ENCODE measurements at places on chromosomes 13 and 19.

DNA sequence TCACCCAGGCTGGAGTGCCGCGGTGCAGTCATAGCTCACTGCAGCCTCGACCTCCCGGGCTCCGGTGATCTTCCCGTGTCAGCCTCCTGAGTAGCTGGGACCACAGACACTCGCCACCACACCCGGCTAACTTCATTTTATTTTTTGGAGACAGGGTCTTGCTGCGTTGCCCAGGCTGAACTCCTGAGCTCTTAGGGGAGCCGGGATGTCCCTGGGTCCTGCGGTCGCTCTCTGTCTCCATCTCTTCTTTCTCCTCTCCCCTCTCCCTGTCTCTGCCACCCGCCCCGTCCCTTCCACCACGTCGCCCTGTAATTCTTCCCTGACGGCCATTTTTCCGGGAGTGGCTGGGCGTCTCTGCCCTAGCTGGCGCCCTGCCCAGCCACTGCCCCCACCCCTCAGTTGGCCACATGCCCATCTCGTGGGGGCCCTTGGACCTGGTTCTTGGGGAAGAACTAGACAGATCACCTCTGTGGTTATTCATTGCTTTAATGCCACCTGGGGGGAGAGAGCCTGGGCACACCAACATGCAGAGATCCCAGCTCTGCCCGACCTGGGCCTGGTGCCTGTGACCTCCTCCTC is 18.9 kb downstream of the ARID3A start:
- no peak for DNase-seq

DNA sequence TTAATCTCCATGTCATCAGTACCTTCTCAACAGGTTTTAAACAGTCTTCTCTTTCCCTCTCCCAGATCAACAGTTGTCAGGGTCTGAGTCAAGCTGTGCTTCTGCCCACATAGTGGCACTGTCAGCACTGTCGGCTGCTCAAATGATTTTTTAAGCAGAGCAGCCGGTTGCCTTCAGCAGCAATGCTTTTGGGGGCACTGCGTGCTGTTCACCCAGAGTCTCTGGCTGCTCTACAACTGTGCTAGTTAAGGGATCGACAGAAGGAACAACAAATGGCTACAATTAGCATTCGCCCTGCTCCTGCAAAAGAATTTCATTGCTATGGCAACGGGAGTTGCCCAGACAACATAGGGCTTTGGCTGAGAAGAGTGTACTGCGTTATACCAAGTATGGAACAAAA is 412.9 kb downstream of the DIAPH3 start:
- DNase-seq, result peak; percentile 81

DNA sequence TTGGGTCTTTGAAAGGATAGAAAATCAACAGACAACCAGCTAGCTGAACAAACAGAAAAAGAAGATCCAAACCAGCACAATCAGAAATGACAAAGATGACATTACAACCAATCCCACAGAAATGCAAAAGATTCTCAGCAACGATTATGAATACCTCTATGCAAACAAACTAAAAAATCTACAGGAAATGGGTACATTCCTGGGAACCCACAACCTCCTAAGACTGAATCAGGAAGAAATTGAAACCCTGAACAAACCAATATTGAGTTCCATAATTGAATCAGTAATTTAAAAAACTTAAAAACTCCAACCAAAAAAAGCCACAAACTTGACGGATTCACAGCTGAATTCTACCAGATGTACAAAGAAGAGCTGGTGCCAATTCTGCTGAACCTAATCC is 20.9 kb upstream of the C1QTNF9B start:
- peak; percentile 44 for DNase-seq

- DNase-seq, result no peak
Measured at GRCh38 chr13:98970330-98970729, 7.5 kb downstream of the DOCK9 start.

- DNase-seq, result no peak
Measured at GRCh38 chr13:98007001-98007400, 53.5 kb downstream of the IPO5 start.

DNA sequence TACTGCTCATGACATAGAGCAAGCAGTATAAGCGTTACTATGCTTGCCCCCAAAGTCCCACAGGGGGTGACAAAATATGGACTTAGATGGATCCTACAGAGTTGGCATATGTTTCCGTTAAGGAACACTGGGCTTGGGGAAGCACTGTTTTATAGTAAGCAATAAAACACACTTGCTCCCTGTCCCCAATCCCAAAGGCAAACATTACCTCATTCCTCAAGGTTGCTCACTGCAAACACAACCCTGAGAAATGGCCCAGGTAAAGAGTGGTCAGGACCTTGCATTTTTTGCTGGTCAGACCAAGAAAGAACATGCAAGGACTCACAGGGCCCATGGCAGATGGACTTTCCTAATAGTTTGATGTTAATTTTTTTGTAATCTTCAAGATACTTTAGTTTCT is 32.3 kb downstream of the UGGT2 start:
- no peak for DNase-seq

DNA sequence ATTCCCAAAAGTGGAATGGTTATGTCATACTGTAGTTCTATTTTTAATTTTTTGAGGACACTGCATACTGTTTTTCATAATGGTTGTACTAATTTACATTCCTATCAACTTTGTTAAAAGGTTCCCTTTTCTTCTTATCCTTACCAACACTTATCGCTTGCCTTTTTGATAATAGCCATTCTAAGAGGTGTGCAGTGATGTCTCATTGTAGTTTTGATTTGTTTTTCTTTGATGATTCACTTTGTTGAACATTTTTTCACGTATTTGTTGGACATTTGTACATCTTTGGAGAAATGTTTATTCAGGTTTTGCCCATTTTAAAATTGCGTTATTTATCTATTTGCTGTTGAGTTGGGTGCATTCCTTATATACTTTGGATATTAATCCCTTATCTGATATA is 188.8 kb upstream of the SPRY2 start:
- DNase-seq, result peak; percentile 37

DNA sequence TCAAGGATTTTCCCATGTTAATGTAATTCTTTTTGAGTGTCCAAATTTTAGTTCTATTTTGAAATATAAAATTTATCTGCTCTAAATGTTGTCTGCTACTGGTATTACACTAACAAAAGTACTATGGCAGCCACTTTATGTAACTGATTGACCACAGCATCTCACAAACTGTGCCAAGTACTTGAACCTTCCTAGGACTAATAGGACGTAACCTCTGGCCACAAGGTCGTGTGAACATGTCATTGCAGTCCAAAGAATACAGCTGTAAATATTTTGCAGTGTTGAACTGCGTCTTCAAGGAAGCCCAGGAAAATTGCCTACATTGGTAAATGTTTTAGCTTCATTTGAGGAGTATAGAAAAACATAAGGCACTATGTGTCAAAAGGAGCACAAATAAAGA is 1.9 kb downstream of the KCTD4 start:
- DNase-seq, result no peak

DNA sequence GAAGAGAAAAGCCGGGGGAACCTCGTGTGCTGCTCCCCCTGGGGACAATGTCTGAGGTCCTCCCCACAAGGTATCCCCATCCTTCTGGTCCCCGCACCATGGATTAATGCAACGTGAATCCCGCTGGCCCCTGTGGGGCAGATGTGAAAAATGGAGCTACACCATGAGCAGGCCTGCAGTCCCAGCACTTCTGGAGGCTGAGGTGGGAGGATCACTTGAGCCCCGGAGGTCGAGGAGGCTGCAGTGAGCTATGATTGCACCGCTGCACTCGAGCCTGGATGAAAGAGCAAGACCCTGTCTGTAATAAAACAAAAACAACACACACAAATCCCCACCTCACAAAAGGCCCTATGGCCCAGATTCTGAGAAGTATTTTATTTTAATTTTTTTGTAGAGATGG is 1.2 kb upstream of the CFD start:
- DNase-seq, result no peak

GRCh38 chr19:33956941-33957340 is 160.3 kb downstream of the KCTD15 start:
- no peak for DNase-seq
